ENCODE measurements at places on chromosomes 11 and 22.

- no peak for DNase-seq
Observed at GRCh38 chr22:44523981-44524759, 26.1 kb upstream of the RTL6 start.

GRCh38 chr11:19735909-19736498 lies 23.4 kb downstream of the NAV2 start:
- DNase-seq, result no peak

- DNase-seq, result no peak
Observed at GRCh38 chr11:4826425-4826824, 5.3 kb downstream of the OR51F2 start.

DNA sequence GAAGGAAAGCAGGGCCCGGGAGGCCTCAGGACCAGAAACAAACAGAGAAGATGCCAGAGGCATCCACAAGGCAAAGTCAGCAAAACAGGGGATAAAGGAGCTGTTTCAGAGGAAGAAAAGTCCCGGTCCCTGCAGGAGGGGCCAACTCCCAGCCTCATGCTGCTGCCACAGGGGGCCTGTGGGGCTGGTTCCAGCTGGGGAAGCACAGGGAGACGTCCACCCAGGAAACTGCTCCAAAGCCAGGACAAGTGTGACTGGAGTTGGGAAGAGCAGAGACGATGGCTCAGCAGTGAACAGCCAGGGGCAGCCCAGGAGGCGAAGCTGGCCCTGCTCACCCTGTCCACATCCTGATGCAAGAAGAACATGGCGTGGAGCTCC lies 454.4 kb downstream of the BRD1 start:
- no peak for DNase-seq

- DNase-seq, result no peak
Observed at GRCh38 chr11:8809241-8809938, 101.6 kb upstream of the AKIP1 start.

GRCh38 chr11:117917591-117918151 lies 11.5 kb downstream of the TMPRSS13 start:
- DNase-seq, result no peak

- DNase-seq, result no peak
Observed at GRCh38 chr11:74288911-74289310, 22.5 kb downstream of the P4HA3 start.

DNA sequence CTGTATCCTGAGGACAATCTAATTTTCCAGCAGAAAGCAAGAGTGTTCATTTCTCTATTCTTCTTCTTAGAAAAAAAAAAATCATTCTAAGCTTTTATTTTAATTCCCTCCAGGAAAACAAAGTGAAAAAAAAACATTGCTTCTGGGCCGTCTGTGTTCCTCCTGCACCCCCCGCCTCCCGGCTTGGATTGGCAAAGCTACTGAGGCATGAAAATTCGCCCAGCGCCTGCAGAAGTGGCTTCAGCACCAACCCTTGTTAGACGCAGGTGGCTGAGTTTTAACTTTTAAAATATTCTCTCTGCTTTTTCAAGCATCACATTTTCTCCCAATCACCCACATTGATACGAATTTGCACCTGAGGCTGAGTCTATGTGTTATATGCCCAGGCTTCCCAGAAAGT lies 401.6 kb downstream of the BRD1 start:
- no peak for DNase-seq

GRCh38 chr11:65013130-65013887 lies 651 bp upstream of the ARL2 start:
- DNase-seq, result peak; percentile 92

- DNase-seq, result no peak
Observed at GRCh38 chr11:113173126-113173525, 141.3 kb upstream of the TTC12 start.

DNA sequence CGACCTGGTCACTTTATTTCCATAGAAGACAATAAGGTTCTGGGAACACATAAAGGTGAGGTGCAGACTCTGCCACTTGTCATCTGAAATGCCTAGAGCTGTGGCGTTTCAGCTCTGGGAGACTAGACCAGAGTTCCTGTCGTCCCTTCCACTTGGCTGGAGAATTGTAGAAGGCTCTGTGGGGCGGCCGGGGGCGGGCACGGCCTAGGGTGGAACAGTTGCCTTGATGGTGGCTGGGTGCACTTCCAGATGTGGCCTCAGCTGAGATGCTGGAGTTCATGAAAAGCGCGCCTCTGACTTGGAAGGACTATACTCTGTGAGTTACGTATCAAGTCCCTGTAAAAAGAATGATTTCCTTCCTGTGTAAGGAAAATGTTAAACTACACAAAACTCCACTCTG lies 16.8 kb downstream of the TRMU start:
- DNase-seq, result no peak

- no peak for DNase-seq
Observed at GRCh38 chr11:96197801-96198701, 144.9 kb downstream of the MAML2 start.

GRCh38 chr11:109547356-109548027 lies 125.5 kb downstream of the C11orf87 start:
- DNase-seq, result no peak

DNA sequence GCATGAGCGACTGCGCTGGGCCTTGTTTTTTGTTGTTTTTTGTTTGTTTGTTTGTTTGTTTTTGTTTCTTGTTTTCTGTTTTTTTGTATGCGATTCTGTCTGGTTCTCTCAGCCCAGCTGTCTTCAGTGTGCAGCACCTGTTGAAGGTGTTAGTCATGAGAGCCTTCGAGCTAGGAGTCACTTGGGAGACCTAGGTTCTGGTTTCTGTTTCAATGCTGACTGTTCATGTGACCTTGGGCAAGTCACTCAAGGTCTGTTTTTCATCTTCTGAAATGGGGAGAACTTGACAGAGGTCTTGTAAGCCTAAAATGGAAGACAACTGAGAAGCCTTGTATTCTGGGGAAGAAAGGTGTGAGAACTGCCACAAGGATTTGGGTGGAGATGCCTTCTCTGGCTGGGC lies 1.8 kb downstream of the DCPS start:
- DNase-seq, result no peak

GRCh38 chr11:109112261-109112660 lies 309.7 kb upstream of the C11orf87 start:
- DNase-seq, result no peak

- no peak for DNase-seq
Observed at GRCh38 chr11:123392844-123393243, 37.2 kb upstream of the GRAMD1B start.

GRCh38 chr22:45638834-45639746 lies 32.5 kb upstream of the ATXN10 start:
- DNase-seq, result no peak

DNA sequence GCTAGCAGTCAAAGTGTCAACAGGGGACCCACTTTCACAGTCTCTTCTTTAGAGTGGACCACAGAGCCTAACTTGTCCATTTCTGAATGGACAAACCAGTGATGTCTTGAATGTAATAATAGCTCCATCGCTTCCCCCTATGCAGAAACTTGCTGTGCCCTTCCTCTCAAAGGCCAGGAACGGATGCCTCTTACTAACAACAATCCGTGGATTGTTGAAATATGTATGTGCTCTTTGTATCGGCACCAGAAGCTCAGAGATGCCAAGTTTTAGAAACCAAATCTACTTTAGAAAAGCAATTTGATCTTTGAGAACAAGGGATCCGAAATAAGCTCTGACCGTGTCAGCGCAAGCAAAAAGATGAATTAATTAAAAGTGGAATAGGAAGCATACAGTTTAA lies 259.5 kb upstream of the POU2AF2 start:
- no peak for DNase-seq

DNA sequence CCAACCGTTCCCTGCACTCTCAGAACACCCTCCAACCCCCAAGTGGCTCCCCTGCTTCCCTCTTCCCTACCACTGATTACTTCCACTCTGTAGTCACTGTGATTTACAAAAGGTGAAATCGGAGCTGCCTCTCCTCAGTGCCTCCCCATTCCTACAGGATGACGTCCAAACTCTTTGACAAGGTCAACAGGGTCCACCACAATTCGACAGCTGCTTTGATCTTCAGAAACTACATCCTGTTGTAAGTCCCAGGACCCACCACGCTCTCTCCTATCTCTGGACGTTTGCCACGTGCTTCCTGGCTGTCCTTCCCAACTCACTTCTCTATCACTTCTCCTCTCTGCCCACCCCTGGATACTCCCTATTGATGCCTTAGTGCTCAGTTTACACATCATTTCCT lies 85.0 kb upstream of the EIF3D start:
- no peak for DNase-seq

GRCh38 chr22:37377927-37378326 lies 49.4 kb downstream of the ELFN2 start:
- DNase-seq, result no peak

DNA sequence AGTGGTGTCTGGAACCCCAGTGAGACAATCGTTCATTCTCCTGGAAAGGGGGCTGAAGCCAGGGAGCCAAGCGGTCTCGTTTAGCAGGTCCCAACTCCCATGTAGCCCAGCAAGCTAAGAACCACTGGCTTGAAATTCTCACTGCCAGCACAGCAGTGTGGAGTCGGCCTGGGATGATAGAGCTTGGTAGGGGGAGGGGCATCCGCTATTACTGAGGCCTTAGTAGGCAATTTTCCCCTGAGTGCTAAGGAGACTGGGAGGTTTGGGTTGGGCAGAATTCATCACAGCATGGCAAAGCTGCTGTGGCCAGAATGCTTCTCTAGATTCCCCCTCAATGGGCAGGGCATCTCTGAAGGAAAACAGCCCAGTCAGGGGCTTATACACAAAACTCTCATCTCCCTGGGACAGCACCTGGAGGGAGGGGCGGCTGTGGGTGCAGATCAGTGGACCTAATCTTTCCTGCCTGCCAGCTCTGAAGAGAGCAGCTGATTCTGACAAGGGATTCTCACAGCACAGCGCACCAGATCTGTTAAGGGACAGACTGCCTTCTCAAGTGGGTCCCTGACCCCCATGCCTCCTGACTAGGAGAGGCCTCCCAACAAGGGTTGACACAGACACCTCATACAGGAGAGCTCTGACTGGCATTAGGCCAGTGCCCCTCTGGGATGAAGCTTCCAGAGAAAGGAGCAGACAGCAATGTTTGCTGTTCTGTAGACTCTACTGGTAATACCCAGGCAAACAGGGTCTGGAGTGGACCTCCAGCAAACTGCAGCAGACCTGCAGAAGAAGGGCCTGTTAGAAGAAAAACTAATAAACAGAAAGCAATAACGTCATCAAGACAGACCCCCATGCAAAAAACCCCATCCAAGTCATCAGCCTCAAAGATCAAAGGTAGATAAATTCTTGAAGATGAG lies 14.8 kb downstream of the OR52M1 start:
- no peak for DNase-seq

DNA sequence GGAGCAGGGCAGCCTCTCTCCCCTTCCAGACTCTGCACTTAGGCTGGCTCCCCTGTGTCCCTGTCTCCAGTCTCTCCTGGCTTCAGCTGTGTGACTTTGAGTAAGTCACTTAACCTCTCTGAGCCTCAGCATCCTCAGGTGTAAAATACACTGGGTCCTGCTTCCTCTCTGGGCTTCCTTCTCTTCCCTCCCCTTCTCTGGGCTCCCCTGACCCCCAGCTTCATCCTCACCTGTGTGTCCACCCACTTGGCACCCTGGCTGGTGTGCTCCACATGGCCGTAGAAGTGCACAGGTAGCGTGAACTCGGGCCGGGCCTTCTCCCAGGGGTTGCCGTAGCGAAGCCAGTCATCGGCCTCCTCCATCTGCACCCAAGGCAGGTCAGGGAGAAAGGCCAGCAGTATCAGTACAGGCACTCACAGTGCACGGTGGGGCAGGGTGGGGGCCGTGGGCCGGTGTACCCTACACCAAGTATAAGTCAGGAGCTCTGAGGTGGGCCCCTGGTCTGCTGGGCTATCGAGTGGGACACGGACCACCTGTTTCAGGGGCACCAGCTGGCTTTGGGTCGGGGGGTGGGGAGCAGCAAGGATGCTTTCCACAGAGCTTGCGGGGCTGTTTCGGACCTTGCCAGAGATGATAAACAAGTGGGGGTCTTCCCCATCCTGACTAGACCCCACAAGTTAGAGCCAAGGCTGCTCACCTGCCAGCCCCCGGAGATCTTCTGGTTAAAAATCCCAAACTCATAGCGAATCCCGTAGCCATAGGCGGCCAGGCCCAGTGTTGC lies 2.0 kb downstream of the PYGM start:
- no peak for DNase-seq

DNA sequence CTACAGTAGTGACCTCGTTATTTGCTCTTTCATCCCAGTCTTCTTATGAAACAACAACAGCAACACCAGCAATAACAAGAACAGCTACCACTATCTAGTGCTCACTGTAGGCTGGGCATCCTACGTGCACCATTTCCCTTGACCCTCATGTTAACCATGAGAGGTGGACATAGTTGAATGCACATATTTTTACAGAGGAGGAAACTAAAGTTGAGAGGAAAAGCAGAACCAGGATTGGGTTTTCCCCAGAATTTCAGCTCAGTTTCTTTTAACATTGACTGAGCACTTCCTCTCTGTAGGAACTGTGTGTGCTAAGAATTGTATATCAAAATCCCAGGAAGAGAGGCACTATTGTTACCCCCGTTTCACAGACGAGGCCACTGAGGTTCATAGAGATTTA lies 39.4 kb upstream of the TSPAN18 start:
- no peak for DNase-seq

GRCh38 chr22:49701380-49702067 lies 126.1 kb downstream of the BRD1 start:
- no peak for DNase-seq

- peak; percentile 67 for DNase-seq
Observed at GRCh38 chr11:67276781-67277230, 10.5 kb downstream of the GRK2 start.
